ENCODE measurements at places on chromosomes 11 and 22.

- DNase-seq = no peak
Measured at GRCh38 chr11:36398231-36398953, 102.3 kb downstream of the PRR5L start.

DNA sequence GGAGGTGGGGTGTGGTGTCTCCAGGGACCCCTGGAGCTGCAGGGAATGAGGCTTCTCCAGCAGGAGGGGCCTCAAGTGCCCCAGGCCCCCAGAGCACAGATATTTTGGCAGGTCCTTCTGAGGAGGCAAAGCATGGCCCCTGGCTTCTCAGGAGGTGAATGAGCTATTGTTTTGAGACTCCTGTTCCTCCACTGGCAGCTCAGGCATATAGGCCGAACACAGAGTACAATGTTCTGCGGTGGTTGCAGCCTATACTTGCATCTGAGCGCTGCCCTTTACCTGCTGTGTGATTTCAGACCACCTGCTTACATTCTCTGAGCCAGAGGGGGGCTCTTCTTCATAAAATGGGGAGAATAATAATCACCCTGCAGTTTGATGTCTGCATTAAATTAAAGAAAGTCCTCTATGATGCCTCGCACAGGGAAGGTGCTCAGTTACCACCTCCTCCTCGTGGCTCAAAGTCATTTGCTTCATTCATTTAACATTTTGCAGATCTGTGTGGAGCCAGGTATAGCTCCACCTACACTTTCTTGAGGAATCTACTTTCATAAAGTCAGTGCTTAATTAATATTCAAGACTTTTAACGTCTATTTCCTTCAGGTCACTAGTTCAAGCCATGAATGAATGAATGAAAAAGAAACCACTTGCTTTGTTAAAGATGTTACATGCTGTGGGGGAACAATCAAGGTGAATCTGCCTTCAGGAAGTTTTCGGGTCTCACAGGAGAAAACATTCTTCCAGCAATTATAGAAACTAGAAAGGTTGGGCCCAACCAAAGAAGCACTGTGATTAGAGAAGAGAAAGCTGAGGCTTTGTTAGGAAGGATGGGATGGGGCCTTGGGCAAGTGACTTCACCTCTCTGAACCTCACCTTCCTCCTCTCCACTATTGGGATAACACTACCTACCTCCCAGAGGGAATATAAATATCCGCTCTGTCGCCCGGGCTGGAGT is 68.4 kb downstream of the ADAMTS15 start:
- DNase-seq = no peak

- peak; percentile 99 for DNase-seq
Measured at GRCh38 chr11:130798280-130798679, 118.0 kb downstream of the SNX19 start.

GRCh38 chr11:27352781-27353180 is 10.2 kb downstream of the CCDC34 start:
- no peak for DNase-seq

DNA sequence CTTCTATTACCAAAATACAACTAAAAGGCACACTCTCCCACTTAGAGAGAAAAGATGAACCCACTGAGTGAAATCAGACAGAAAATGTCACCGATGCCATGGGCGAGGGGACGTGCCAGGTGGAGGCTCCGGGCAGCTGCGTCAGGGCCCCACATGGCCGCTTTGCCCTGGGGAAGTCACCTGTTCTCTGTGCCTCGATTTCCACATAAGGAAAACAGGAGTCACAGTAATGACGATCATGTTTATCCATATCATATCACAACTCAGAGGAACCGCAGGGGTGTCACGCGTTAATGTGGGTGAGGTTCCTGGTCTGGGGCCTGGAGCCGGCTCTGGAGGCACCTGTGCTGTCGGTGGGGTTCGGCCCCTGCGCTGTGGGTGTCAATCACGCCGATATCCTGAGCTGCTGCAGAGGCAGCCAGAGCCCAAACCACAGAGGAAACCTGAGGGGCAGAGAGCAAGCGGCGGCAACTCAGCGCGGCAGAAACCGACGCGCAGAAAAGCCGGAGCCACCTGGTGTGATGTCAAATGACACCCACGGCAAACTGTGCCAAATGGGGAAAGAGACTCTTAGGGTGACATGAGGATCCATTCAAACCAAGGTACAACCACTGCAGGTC is 243.7 kb downstream of the BRD1 start:
- no peak for DNase-seq

GRCh38 chr11:41612415-41612814 is 153.0 kb upstream of the LRRC4C start:
- DNase-seq = peak; percentile 41

DNA sequence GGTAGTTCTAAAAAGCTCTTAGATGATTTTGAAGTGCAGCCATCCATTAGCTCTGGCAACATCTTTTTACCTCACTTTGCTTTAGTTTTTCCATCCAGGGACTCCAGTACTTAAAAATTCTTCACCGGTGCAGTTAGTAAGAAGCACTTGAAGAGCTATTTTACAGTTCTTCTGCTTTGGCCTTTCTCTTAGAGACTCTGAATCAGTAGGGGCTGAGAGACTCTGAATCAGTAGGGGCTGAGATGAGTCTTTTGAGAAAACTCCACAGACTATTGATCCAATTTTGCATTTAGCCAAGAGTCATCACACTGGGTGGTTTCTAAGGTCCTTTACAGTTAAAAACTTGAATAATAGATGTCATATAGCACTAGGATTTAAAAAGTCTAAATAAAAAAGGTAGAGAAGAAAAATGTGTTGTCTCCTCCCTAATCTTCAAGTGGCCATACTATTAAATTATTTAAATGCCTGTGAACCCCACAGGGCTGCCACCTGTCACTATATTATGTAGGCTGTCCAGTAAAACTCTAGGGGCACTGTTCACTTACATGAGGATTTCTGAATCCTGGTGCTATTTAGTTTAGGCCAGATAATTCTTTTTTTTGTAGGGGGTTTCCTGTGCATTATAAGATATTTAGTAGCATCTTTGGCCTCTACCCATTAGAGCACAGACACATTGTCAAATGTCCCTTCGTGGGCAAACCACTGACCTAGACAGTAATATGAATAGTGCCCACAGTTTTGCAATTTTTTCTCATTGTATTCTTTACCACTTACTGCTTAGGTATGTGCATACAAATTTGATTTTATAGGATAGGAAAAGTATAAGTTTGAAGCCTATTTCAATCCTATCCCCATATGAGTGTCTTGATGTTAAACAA is 26.3 kb upstream of the HIKESHI start:
- no peak for DNase-seq

DNA sequence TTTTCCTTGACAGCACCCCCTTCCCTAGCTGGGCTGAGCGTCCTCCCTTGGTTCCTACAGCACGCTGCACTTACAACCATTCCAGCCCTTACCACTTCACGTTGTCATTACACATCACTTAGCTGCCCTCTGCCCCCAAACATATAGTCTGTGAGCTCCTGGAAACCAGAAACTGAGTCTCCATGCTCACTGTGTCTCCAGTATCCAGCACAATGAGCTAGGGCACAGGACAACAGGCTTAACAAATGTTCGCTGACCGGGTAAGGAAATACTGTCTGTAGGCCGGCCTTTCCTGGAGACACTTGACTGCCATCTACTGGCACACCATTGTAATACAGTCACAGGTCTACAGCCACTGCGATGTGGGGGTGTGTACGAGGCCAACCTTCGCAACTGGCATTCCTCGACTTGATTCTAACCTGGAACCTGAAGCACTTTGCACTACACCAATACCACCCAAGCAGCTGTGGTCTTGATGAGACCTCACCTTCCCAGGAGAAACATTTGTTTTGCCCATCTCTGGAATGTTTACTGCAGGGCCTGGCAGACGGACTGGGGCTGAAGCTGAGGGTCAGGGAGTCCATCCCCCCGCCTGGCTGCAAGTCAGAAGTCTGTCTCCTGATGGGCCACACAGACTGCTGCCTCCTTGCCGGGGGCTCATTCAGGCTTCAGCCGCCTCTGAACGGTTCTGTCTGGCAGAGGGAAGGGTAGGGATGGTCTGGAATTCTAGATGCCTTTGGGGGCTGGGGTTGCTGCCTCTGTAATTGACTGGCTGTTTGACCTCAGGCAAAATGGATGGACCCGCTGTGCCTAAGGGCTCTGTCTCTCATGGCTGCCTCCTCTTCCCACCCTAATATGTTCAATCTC is 72.0 kb downstream of the SYN3 start:
- peak; percentile 83 for DNase-seq

DNA sequence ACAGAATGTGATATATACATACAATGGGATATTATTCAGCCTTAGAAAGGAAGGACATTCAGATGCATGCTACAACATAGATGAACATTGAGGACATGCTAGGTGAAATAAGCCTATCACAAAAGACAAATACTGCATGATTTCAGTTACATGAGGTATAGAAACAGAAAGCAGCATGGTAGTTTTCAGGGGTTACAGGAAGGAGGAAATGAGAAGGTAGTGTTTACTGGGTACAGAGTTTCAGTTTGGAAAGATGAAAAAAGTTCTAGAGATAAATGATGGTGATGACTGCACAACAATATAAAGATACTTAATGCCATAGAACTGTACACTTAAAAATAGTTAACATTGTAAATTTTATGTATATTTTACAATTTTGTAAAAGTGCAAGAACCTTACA is 266.7 kb upstream of the C11orf87 start:
- no peak for DNase-seq

DNA sequence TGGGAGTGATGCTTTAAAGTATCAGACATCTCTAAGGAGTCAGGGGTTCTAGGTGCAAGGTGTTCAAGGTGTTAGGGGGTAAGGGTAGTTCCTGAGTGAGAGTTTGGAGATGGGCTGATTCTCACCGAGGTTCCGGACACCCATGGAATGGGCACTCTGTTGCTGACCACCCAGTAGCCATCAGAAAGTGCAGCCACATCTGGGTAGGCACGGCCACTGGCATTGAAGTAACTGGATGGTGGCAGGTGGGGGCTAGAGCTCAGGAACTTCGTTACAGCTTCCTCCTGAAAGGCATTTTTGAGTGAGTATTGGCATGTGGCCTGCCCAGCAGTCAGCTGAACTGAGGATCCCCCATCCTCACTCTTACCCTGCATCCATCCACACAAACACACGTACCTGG is 3.0 kb upstream of the TAF10 start:
- no peak for DNase-seq

DNA sequence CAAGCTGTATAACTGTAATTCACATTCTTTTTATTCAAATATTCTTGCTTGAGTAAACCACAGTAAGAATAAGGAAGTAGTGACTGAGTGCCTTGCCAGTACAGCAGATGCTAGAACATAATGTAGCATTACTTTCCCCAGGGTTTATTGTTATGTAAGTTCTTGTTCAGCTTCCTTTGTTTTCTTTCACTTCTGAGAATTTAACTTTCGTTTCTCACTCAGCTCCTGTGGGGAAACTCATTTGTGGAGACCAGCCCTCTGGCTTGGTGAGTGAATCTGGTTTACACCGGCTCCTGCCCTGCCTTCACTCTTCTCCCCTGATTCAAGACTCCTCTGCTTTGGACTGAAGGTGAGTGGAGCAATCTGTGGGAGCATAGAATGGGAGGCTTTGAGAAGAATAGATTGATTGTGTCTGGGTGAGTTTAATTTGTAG is at the start of gene TRIM22:
Gene TRIM22, plus strand, starts transcription at position 240 of the 433 bp plus-strand sequence. CDS start 6,443 bp downstream, outside the sequence.
- peak; percentile 70 for DNase-seq

DNA sequence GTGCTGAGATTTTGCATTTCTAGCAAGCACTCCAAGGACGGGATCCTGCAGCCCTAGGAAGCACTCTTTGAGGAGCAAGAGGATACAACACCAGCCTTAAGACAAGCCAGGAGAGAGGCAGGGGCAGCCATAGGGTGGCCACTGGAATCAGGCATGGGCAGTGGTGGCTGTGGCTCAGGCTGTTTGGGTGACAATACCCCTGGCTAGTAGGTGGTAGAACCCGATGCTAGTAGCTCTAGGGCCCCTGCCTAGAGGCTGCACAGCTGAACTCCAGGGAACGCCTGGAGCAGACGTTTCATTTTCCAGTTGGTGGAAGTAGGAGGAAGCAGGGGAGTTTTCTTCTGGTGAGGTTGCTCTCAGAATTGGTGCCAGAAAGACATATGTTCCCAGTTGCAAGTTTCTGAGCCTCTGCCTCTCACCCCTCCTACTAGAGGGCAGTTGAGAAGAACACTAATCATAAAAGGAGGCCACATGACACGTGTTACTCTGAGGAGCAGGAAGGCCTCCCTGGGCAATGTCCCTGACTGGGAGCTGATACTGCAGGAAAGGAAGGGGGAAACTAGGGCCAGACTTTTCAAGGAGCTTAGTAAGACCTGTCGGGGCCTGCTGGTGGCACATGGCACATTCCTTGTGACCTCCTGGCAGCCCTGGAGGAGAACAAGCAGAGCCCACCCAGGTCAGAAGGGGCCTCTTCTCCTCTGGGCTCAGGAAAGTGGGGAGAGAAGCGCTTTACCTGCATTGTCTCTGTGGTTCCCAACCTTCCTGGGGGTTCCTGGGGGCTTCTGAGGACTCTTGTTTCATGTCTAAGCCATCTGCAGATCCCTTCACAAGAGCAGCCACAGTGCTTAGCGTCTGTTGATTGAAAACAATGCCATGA is 56.6 kb upstream of the DRD2 start:
- no peak for DNase-seq

GRCh38 chr11:72639502-72640375 is 34.5 kb downstream of the PDE2A start:
- DNase-seq = no peak

GRCh38 chr22:26035523-26035922 is 133.7 kb upstream of the SEZ6L start:
- no peak for DNase-seq

GRCh38 chr11:27894552-27894951 is 194.3 kb upstream of the BDNF start:
- DNase-seq = no peak

- DNase-seq = no peak
Measured at GRCh38 chr22:46602025-46602424, 18.2 kb upstream of the GRAMD4 start.
